ENCODE measurements at places on chromosomes 2 and 18.

- peak; percentile 25 for DNase-seq
Measured at GRCh38 chr2:204544961-204545860, at the start of gene PARD3B. Gene PARD3B (plus strand): TSS chr2:204545475. CDS start chr2:204546000, 525 bp downstream.

- DNase-seq, result no peak
Measured at GRCh38 chr2:230872151-230872967, 7.6 kb downstream of the ITM2C start.

GRCh38 chr2:229363185-229363814, 92.2 kb upstream of the PID1 start:
- no peak for DNase-seq

DNA sequence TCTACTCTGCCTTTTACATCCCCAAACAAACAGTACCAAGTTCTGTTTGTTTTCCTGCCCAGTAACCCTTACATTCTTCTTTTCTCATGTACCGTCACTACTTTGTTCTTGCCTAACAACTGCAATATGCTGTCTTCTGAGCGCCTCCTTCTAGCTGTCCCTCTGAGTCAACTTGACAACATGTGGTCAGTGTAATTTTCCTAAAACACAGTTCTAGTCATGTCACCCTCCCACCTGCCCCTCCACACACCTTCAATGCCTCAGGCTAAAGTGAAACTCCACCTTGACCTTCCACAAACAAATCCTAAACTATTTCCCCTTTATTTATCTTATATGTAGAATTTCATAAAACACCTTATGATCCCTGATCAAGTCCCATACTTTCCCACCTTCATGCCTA, 124.6 kb upstream of the CD302 start:
- DNase-seq, result no peak

GRCh38 chr18:53153281-53153680, 813.3 kb downstream of the DCC start:
- DNase-seq, result peak; percentile 34

DNA sequence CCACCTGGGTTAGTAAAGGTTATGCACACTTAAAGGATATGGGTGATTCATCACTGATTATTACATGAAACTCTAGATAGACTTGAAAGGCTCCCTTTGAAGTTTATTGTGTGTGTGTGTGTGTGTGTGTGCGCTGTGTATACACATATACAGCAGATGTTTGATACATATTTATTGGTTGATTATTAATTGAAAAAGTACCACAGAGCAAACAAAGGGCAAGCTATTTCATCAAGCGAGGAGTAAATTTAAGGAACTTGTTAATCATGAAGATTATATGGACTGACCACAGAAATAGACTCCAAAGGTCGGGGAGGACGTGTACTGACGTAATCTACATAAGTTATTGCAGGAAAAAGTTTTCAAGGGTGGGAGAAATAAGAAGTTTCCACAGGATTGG, 617.4 kb upstream of the POU3F3 start:
- no peak for DNase-seq
